ENCODE measurements at places on chromosomes 7 and 10. TPM values are rescaled to one million over a fixed set of nuclear protein-coding genes. Genes with fewer than 3 reads are reported as not detected.

The TAS2R41 gene
- total RNA-seq = not detected

The VAX1 gene
- total RNA-seq = not detected

The SSC4D gene
- 0.38 TPM for total RNA-seq

The ETV1 gene
- 15.1 TPM for total RNA-seq

The NME8 gene
- total RNA-seq = not detected

The TFR2 gene
- 0.38 TPM for total RNA-seq

The SORCS1 gene
- total RNA-seq = not detected

The CHAT gene
- total RNA-seq = not detected

The TMEM229A gene
- total RNA-seq = not detected

The KIFBP gene
- total RNA-seq = 35.9 TPM

The STK31 gene
- total RNA-seq = 0.33 TPM

The WAPL gene
- total RNA-seq = 46.7 TPM

The NPTX2 gene
- total RNA-seq = 3.4 TPM

The ASAH2 gene
- total RNA-seq = 0.86 TPM

The TMEM270 gene
- total RNA-seq = not detected

The SCIN gene
- 0.33 TPM for total RNA-seq

The PNLIPRP1 gene
- total RNA-seq = not detected

Measured in vein endothelial cell (primary cell).